ENCODE measurements at places on chromosomes 6 and 20.
A peak's percentile ranks its signal among the peaks of the same experiment; 100 is the strongest.

DNA sequence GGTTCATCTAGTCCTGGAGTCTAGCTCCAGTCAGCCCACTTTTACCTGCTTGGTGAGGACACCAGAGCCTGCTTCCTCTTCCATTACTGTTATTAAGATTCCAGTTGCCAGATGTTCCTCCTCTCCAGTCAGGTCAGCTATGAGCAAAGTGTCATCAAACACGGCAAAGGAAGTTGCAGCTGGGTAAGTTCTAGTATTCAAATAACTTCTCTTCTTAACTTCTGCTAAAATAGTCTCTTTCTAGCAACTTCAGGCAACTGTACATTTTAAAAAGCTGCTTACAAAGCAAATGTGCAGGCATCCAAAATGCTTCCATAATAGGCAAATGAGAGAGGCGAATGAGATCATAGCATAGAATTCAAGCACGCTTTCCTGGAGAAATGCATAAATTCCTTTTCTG lies 18.4 kb upstream of the MRPS18A start:
- DNase-seq: no peak

DNA sequence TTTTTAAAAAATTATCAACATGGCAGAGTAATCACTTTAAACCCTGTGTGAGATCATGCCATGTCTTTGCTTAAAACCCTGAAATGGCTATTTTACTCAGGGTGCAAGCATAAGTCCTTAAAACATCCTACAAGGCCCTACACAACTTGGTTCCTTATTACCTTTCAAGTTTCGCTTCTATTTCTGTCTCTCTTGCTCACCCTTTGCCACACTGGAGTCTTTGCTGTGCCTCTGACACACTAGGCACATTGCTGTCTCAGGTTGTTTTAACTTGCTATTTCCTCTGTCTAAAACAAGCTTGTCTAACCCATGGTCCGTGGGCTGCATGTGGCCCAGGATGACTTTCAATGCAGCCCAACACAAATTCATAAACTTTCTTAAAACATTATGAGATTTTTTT lies 55.6 kb downstream of the KIAA0408 start:
- no peak for DNase-seq

DNA sequence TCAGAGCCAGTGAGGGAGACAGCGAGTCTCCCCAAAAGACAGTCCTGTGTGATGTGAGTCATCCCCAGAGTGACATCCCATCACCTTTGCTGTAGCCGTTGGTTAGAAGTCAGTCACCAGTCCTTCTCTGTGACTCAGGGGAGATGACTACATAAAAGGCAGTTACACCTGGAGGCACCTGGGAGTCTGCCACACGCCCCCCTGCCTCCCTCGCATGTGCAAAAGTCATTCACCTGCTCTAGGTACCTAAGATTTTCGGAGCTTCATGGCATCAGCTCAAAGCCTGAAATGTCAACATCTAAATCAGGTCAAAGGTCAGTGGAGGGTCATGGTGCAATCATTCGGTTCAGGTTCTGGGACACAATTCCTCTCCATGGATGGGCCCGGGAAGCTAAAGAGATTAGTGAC lies 50.3 kb downstream of the PRR18 start:
- no peak for DNase-seq

DNA sequence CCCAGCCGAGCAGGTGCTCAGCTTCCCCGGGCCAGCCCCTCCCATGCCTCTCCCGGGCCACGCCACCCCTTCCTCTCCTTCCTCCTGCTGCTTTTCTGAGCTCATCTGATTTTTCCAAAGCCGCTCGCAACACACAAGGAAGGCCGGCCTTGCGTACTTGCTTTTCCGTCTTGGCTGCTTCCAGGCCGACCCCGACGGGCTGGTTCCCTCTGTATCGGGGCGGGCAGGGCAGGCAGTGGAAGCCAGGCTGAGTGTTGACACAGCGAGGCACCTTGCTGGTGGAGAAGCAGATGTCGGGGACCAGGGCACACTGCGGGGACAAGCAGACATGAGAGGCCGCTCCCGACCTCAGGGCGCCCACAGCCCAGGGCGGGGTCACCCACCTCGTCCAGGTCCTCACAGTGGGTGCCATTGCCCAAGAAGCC lies 21.1 kb downstream of the THBS2 start:
- no peak for DNase-seq

- no peak for DNase-seq
Measured at GRCh38 chr20:47392015-47392720, 35.7 kb upstream of the ZMYND8 start.

DNA sequence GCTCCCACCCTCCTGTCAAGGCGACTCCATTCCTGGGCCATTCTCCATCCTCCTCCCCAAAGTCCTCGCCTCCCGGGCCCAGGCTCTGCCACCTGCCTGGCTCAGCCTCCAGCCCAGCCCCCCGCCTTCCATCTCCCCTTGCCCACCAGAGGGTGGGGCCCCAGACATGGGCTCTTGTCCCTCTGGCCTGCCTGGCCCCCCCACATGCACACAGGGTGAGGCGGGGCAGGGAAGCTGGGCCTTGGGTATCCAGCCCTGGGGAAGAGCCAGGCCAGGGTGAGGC lies 95.2 kb downstream of the YTHDF1 start:
- DNase-seq: no peak

- no peak for DNase-seq
Measured at GRCh38 chr6:136779682-136780081, 12.6 kb downstream of the MAP3K5 start.

GRCh38 chr6:147856687-147857086 lies 348.2 kb downstream of the SAMD5 start:
- no peak for DNase-seq

- no peak for DNase-seq
Measured at GRCh38 chr20:54184904-54185626, 11.3 kb upstream of the CYP24A1 start.

GRCh38 chr6:140636271-140636907 lies 1261.9 kb upstream of the CITED2 start:
- DNase-seq: peak; percentile 49

GRCh38 chr6:40899684-40900155 lies 139.3 kb downstream of the UNC5CL start:
- no peak for DNase-seq

- DNase-seq: no peak
Measured at GRCh38 chr6:139623372-139623771, 248.9 kb upstream of the CITED2 start.

GRCh38 chr6:105015482-105015881 lies 58.6 kb downstream of the LIN28B start:
- DNase-seq: no peak

DNA sequence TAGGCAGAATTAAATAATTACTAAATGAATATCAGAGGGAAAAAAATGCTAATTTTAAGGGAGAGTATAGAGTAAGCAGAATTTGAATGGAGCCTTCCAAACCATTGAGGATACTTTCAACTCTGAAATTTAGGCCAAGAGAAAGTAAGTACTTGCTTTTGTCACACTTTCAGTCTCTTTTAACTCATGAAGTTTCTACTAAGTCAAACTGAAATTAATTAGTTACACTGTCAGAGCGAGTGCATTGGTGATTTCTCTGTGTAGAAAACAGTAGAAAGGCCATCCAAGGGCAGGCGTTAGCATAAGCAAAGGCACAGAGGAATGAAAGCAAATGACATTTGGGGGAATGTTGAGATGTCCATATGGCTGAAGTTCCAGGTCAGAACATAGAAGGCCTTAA lies 92.9 kb downstream of the PLEKHG1 start:
- no peak for DNase-seq

DNA sequence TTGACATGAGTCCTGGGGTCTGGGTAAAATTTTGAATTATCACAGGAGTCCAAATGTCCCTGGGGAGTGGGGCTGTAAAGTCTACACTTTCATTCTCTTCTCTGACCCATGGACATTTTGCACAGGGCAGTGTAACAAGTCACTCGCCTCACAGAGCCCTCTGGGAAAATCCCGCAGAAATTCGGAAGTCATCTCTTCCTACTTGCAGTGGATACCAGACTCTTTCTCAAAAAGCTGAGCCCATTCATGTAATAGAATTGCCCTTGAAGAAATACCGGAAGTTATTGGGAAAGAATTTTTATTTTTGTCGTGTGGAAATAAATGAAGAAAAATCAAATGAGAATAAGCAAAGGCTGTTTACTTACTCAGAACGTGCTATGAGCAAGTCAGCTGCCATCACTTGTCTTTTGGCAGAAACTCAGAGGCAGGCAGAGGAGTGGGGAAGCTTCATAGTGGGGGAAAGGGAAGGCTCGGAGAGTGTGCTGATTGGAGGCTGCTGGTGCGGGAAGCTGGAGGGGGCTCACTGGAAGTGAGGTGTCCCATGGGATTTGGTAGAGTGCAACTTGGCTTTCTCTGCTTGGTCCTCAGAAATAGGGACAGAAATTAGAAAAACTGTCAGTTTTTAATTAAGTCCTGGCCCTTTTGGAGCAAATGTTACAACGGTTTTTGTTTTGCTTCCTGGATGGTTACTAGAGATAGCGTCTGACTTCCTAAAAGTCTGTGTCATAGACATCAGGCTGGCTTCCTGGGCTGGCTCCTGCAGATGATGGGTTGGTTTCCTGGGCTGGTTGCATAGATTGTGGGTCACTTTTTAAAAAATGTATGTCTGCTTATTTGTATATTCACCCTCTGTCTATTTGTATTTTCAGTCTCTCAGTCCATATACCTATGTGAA lies 79.8 kb upstream of the EEF1E1 start:
- DNase-seq: no peak

- no peak for DNase-seq
Measured at GRCh38 chr20:46997187-46997586, 102.5 kb downstream of the EYA2 start.

GRCh38 chr20:57904314-57905105 lies 194.7 kb upstream of the PMEPA1 start:
- no peak for DNase-seq

GRCh38 chr6:44590471-44590870 lies 203.0 kb downstream of the CDC5L start:
- DNase-seq: no peak

- DNase-seq: peak; percentile 16
Measured at GRCh38 chr6:163416557-163417253, 2.2 kb downstream of the QKI start.

GRCh38 chr6:169921853-169922824 lies 170.7 kb downstream of the ERMARD start:
- DNase-seq: no peak

GRCh38 chr6:127147534-127147933 lies 29.1 kb downstream of the RSPO3 start:
- no peak for DNase-seq

GRCh38 chr6:18893540-18894269 lies 506.6 kb downstream of the RNF144B start:
- no peak for DNase-seq

DNA sequence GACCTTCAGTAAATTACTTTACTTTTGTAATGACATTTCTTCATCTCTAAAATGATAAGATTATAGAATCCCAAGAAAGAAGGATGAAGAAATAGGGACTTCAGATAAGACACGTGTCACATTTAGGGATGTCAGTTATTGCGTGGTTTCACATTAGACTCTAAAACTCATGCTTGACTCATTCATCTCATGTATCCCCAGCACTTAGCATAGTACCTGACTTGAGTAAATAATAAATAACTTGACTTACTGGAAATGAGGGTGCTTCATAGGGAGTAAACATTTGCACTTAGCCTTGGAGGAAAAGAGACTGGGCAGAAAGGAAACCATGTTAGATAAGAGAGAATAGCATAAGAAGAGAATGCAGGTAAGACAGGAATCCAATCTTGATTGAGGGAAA lies 37.2 kb downstream of the VTA1 start:
- no peak for DNase-seq

Data from NCI-H1436 (cell line).